EL (cell line): ENCODE measurements at places on chromosomes 6 and 20.

GRCh38 chr20:22523499-22524392 is 60.6 kb downstream of the FOXA2 start:
- no peak for DNase-seq

DNA sequence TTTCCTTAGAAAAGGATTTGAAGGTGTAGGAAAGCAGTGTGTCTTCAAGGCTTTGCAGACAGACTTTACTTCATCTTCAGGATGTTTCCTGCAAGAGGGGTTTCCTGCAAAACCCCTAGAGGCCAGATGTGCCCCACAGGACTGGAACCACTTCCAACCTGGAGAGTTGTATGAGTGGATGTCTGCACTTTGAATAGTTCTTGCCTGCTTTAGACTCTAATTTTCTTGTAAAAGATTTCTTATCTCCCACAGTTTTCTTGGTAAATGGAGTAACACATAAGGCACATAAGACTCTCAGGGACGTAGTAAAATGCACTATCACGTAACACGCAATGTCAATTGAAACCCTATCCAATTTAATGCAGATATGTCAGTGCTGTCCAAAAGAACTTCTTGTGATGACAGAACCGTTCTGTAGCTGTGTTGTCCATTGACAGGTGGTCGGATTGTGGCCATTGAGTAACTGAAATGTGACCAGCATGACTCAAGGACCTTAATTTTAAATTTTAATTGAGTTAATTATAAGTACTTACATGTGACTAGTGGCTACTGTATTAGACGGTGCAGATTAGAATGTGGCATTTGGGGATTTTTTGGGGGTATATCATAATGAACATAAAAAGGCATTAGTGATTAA is 118.7 kb downstream of the JARID2 start:
- no peak for DNase-seq

DNA sequence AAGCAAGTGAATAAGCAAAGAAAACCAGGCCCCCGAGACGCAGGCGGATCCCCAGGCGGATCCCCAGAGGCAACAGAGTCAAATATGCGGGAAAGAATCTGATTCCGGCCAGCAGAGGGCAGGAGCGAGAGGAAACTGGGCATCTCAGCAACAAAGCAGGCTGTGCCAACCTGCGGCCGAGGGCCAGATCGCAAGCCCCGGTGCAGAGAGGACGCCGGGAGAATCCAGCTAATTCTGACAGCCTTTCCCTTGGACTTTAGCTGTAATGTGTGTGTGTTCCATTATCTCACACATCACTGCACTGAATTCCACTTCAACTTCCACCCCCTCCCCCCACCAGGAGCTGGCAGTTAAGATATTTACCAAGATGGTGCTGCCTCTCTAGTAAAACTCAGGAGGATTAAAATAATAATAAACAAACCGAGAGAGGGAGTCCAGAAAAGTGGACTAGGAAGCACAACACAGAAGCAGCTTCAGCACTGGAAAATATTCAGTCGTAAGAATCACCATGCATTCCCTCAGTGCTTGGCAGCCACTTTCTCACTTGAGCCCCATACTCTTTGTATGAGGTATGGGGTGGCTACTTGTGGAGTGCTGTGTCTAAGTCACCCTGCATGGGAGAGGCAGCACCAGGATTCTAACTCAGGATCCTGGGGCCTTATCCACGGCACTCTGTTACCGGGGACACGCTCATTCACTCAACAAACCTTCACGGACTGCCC is 66.2 kb upstream of the SNX9 start:
- peak; percentile 81 for DNase-seq

DNA sequence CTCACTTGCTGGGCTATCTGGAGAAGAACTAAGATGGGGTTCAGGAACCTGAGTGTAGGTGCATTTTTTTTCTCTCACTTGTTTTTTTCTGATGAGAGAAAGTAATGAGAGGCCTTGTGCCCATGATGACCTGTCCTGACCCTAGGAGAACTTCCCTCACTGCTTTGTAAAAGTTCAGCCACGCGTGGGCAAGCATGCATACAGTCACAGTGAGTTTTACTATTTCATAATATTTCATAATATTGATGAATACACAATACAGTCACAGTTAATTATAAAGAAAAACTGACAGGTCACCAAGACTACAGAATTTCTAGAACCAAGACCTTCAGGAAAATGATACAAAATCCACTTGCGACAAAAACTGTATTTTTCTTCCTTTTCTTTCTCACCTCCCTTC is 111.8 kb downstream of the MAP7 start:
- DNase-seq: no peak

- DNase-seq: peak; percentile 49
Observed at GRCh38 chr6:33147807-33148666, 44.2 kb downstream of the COL11A2 start.

GRCh38 chr6:40489798-40490197 is 97.4 kb downstream of the LRFN2 start:
- DNase-seq: no peak
